Left ventricle myocardium superior (tissue), 1 donor: ENCODE measurements at places on chromosomes 3 and 15. TPM values are rescaled to one million over a fixed set of nuclear protein-coding genes. Genes with fewer than 3 reads are reported as not detected.

DNA sequence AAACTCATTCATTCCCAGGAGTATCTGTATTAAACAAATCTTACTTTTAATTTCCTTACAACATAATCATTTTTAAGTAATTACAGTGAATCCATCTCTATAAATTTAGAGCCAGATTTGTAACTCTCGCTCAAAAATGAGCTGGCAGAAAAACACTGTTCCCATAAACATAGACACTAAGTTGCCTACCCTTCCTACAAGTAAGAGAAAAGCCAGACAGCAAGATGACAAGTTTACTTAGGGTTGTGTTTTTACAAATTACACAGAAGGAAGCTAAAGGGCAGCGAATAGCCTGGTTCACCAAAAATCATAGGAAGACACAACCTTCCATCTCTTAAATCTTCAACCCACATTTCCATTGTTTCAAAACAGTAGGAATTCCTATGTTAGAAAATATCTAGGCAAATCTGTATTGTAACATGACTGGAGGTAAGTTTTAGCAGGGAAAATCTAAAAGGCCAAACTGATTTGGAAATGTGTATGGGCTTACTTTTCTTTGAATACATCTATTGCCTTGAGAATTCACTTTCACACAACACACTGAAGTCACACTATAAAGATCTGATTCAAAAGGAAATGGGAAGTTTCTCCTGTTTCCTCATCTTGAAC lies 21.7 kb downstream of the HERC1 start:
- no peak for DNase-seq

DNA sequence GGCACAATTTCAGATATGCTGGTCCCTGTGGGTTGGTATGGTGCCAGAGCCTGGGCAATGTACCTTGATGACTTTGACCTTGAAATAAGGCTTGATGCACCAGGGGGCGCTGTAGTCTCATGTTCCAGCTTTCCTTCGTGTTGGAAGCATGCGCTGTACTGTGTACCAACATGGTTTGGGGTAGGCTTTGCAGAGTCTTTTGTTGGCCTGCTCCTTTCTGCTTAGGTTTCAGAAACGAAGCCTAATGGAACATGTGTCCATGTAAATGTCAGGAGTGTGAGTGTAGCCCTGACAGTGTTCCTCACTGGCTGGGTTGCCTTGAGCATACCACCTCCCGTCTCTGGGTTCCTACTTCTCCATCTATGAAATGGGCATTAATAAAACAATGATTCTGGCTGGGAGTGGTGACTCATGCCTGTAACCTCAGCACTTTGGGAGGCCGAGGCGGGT lies 3.6 kb upstream of the CCR4 start:
- DNase-seq: peak; percentile 83

Gene MAGI1
- 37.5 TPM for total RNA-seq

Gene ARHGEF26
- 1.4 TPM for total RNA-seq

Gene TLR9
- 0.17 TPM for total RNA-seq

Gene CLDN18
- not detected for total RNA-seq

Gene CCR3
- not detected for total RNA-seq
